Activated effector memory CD4-positive, alpha-beta T cell treated with Interleukin-2 at 50 U/mL for 16 hours (primary cell): ENCODE measurements at places on chromosomes 16 and 17.

GRCh38 chr17:18331879-18332278, 16.8 kb downstream of the SMCR8 start:
- DNase-seq = no peak

DNA sequence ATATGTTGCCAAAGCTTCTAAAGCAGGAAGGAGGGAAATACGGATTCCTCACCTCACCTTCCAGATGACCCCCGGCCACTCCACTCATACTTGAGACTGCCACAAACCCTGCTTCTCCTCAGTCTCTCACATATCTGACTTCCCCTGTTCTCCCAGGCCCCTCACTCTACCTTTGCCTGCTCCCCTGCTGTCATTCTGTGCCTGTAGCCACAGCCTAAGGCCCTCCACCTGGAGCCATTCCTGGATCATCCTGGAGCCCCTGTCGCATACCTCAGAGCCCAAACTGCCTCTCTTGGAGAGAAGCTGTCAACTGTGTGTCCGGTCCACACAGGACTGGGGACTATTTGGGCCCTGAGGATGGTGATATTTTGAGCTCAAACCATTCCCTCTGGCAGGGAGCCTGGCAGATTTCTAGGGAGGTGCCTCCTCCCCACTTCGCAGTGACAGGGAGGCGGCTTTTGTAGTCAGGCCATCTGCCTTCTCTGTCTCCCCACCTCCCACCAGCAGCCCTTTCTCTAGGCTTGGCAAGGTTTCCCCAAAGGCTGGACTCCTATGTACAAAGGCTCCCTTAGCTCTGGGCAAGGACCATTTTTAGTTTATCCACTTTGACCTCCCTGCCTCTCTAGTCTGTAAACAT, 2.3 kb upstream of the MED24 start:
- no peak for DNase-seq

DNA sequence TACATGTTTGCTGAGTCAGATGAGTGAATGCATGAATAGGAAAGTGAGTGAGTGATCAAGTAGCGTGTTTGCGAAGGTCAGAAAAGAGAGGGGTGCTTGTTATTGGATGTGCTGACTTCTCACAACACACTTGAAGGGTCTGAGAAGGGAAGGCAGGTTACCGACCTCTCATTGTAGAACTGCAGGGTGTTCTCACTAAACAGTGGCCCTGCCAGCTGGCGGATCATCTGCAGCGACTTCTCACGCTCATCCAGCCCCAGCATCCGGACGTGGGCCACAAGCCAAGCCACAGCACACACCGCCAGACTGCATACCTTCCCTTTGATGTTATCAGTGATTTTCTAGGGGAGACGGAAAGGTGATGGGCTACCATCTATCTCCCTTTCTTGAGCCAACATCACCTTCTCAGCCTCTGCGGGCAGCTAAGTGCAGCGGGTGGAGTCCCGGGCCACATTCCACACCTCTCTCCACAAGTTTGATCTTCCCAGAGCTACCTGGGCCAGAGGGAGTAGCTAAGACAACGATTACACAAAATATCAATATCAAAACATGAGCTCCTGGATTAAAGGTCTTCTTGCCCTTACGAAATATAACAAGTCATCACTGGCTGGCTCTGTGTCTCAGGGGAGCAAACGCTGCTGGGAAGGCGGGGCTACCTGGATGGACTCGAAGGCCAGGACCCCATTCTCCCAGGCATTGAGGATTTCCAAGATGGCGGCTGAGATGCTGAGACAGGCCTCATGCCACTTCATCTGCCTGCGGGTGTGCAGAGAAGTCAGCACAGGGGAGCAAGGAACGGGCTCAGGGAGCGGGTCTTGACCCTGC, 11.0 kb downstream of the CSF3 start:
- DNase-seq = peak; percentile 56

DNA sequence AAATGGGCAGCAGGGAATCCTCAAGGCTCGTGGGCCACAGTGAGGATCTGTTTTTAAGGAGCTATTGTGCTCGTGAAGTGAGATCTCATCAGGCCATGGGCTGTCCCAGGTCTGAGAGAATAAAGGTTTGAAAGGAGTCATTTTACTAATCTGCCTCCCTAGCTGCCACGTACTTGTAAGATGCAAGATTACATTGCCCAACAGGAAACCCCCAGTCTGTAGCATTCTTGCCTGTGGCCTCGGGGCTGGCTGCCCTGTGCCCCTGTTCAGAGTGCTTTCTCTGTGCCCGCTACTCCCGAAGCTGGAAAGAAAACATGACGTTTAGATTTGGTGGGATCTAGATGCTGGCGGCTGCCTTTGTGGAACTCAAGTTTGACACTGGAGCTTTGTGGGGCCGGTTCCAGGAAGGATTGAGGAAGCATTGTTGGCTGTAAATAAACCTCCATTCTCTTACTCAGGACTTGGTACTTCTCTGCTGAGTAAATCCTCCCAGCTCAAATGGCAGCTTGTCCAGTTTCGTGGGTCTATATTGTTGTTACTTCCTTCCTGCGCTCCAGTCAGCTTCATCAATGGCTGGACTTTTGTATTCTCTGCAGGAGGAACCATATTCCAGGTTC, 21.2 kb downstream of the SAP30BP start:
- no peak for DNase-seq

- no peak for DNase-seq
These were observed 75.7 kb upstream of the TMEM132E start for GRCh38 chr17:34503528-34504195.

- no peak for DNase-seq
These were observed 396.7 kb upstream of the MAF start for GRCh38 chr16:79997257-79997656.

DNA sequence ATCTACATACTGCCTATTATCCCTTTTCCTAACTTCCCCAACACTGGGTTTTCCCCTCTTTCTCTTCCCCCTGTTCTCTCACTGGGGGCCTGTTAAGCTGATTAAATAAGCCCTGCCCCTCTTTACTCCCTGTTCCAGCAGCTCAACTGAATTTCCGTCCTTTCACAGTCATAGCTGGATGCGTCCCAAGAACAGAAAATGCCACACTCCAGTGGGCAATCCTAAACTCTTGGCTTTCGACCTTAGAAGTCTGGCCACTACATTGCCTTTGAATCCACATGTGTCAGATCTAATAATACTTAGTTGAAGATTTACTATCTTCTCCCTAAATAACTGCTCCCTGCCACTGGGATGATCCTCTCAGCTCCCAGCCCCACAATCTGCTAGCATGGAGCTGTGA, 34.5 kb downstream of the KCNJ16 start:
- no peak for DNase-seq

DNA sequence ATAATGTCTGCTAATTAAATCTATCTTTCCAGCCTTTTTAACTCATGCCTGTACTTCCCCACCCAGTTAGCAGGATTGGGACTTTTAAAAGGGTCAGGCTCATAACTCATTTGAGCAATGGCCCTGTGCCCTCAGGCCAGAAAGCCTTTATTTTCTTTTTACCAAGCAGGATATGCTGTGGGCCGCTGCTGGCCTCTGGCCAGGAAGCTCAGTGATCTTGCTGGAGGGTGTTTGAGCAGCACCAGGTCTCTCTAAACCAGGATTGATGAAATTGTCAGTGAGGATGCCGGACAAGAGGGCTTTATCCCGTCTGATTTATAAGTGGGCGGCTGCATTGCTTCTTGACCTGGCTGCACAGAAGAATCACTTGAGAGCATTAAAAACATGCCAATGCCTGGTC, 187.8 kb downstream of the RAB11FIP4 start:
- DNase-seq = no peak

GRCh38 chr16:14289692-14290340, 218.7 kb downstream of the MRTFB start:
- no peak for DNase-seq

DNA sequence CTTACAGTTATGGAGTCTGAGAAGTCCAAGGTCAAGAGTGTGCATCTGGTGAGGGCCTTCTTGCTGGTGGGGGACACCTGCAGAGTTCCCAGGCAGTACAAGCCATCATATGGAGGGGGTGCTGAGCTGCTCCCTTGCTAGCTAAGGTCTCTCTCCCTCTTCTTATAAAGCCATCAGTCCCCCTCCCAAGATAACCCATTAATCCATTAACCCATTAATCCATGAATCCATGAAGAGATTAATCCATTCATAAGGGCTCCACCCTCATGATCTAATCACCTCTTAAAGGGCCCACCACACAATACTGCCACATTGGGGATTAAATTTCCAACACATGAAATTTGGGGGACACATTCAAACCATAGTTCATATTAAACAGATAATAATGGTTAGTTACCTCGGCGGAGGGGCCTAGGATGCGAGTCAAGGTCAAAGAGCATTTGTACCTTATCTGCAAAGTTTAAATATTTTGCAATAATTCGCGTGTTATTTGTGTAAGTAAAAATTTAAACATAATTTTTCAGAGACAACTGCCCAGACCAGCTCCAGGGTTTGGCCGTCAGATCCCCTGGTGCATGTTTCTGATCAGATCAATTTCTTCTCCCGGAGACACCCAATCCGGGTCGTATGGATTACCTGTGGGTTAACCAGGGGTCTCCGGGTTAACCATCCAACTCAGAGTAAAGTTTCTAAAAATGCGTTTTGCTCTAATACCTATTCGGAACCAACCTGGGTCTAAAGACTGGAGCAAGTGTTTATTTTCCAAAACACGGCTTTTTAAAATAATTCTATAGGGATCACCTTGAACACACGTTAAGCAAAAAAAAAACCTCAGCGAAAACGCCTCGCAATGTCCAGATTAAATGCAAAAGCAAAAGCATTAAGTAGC, 740 bp upstream of the POLR3E start:
- DNase-seq = no peak

GRCh38 chr16:21060027-21060510, 90.6 kb downstream of the DNAH3 start:
- no peak for DNase-seq

- DNase-seq = no peak
These were observed 131.7 kb downstream of the ABCC1 start for GRCh38 chr16:16081141-16081540.

- DNase-seq = no peak
These were observed 99.0 kb downstream of the C16orf78 start for GRCh38 chr16:49472598-49472997.

GRCh38 chr16:29898804-29899515, 390 bp downstream of the SEZ6L2 start:
- no peak for DNase-seq

- DNase-seq = peak; percentile 72
These were observed 13.7 kb downstream of the ALOX12B start for GRCh38 chr17:8073627-8074484.

DNA sequence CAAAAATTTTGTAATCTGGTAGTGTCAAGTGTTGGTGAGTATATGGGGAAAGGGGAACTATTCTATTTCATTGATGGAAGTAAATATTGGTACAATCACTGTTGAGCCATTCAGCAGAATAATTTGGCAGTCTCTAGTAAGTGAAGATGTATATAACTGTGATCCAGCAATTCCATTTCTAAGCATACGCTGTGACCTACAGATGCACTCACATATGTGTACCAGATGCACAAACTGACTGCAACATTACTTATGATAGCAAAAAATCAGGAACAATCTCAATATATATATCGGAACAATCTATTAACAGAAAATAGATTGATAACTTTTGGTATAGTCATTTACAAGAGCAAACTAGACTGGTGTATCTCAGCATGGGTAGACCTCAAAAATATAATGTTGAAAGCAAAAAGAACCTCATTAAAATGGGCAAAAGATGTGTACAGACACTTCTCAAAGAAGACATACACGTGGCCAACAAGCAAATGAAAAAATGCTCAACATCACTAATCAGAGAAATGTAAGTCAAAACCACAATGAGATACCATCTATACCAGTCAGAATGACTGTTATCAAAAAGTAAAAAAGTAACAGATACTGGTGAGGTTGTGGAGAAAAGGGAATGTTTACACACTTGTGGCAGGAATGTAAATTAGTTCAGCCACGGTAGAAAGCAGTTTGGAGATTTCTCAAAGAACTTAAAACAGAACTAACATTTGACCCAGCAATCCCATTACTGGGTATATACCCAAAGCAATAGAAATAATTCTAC, 20.7 kb downstream of the ADAP2 start:
- no peak for DNase-seq

- DNase-seq = no peak
These were observed 30.6 kb downstream of the XYLT1 start for GRCh38 chr16:17440131-17440530.

GRCh38 chr17:74777901-74778515, 1.9 kb upstream of the NAT9 start:
- no peak for DNase-seq

DNA sequence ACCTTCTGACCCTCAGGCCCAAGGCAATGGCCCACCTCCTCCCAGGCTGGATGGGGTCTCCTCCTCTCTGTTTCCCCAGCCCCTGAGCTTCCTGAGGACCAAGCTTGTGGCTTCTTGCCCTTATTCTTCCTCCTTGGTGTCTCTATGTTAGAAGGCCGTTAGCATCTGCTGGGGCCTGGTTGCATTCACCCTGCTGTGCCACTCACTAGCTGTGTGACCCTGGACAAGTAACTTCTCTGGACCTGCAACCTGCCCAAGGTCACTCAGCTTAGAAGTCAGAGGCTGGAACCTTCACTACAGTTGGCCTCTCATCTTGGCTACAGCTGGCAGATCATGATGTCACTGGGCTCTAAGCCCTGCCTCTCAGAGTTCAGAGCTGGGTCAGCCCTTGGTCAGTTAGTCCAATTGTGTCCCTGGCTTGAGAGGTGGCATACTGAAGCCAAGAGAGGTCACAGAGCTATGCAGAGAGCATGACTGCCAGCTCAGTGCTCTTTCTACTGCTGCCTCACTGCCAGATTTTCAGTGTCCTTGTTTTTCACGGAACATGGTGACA, 3.0 kb downstream of the MT2A start:
- DNase-seq = no peak

- DNase-seq = peak; percentile 21
These were observed 74.8 kb upstream of the GRIN2A start for GRCh38 chr16:10256784-10257641.

- DNase-seq = no peak
These were observed 6.6 kb downstream of the PRAC1 start for GRCh38 chr17:48715496-48716399.

DNA sequence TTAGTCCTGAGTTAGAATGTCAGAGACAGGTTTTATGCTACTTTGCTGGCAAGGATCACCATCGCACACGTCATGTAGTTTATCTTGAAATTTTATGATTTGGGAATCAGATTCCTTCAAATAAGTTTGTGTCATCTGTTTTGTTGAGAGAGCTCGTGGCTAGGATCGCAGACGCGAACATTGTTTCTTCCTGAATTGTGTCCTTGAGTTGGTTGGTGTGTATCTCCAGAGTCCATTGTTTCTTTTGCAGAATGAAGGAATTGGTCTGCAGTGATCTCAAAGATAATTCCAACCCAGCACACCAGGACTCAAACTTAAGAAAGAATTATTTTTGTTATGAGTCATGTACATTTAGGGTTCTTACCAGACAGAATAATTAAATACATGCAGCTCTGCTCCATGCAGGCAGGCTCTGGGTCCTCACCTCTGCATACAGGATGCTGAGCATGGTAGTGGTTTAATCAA, 51.6 kb downstream of the PRKCA start:
- no peak for DNase-seq
